Stimulated activated CD8-positive, alpha-beta memory T cell treated with anti-CD3 and anti-CD28 coated beads, Interleukin-4, amount 100 ng/mL, for 4 hours (primary cell): ENCODE measurements at places on chromosomes 7 and 10.

DNA sequence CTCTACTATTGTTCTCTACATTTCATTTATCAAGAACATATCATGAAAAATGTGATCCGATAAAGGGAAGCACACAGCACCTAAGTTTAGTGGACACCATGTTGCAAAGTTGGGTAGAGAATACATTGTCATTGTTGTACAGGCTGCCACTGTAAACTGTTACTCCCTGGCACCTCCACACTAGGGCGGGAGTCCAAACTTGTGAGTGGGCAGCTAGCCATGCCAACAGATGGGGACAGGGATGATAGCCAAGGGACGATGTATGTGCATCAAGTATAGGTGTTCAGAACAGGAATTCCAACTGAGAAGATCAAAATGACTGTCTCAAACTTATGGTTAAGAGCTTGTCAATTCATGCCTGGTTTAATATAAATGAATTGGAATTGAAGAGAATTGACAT, 31.1 kb upstream of the COMMD3 start:
- DNase-seq, result no peak

DNA sequence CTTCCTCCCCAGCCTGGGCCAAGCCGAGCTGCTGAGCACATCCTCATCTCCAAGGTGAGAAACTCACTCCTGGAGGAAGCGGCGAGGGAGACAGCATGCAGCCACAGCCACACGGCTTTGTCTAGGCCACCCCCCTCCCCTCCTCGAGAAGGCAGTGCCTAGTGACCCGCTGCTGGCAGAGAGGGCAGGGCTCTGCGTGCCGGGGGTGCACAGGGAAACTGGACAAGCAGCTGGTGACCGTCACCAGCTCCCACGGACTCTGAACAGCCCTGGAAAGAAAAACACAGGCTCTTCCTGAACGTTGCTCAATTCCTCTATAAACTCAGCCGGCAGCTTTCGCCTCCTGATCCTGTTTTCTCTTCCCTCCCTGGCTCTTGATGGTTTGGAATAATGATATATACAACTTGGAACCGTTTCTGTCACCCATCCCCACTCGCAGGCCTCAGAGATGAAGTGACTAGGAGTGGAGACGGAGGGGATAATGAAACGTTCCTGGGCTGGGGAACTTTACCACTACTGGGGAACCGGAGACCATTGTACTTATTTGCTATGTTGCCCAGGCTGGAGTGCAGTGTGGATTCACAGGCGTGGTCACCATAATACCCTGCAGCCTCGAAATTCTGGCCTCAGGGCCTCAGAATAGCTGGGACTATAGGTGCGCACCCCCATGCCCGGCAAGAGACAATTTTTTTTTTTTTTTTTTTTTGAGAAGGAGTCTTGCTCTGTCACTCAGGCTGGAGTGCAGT, 19.3 kb downstream of the PAPOLB start:
- no peak for DNase-seq

DNA sequence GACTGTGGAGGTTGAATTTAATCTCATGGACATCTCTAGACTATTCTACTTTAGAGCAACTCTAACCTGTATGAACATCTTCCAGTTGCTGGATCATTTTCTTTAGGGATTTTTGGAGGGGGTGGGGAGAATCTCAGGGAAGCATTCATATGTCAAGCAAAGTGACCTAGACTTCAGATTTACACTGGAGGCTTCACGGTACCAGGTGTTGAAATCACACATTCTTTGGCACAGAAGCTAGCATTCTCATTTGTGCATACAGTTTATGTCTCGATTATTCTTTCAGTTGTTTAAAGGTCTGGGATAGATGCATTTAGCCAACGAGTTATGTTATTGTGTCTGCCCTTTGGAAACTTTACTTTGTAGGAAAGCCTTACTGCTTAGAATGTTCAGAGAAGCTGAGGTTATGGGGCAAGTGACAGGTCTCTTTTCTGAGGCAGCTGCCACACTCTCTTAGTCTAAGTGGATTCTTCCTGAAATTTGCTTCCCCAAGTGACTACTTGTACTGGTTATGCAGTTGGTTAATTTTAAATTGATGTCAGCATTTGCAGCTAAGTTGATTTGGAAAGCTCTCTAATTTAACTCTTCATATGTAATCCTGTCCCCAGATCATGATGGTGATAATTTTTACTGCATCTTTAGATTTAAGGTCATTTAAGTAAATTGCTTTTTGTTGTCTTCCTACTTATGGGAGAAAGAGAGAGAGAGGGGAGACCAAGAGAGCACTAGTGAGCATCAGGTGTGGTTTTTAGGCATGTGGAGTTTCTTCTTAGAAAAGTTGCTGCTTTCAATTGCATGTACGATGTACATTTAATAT, 153.8 kb downstream of the PRKG1 start:
- no peak for DNase-seq

DNA sequence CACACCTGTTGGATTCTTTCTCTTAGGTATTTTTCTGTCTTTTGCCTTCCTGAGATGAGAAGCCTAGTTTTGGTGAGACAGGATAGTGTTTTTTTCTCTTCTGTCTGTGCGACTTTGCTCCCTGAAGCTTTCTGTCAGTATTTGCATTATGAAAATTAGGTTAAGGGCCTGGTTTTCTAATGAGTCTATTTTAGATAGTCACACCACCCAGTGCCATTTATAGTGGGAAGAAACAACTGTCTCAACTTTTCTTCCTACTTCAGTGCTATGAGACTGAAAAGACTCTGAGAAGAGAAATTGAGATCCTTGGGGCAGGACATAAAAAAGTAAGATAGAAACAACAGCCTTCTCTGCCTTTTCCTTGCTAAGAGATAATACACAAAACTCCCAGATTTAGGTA, 53.6 kb downstream of the MINPP1 start:
- DNase-seq, result no peak

DNA sequence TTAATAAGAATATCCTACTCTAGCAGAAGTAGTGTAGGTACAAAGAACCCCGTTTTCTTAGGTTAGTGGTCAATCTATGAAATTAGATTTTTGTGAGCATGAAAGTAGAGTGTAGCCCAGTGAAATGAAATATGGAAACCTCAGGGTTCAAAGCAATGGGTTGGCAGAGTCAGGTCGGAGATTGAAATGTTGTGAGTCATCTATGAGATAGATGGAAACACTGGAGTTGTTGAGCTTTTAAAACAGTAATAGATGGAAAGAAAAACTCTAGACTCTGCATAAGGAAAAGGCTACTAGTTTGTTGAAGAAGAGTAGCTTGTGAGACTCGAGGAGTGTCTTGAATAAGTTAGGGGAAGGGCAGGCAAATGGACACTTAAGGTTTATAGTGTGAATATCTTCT, 251.9 kb downstream of the EXOC4 start:
- DNase-seq, result no peak

GRCh38 chr10:133096616-133097269, 9.0 kb downstream of the ADGRA1 start:
- DNase-seq, result no peak

DNA sequence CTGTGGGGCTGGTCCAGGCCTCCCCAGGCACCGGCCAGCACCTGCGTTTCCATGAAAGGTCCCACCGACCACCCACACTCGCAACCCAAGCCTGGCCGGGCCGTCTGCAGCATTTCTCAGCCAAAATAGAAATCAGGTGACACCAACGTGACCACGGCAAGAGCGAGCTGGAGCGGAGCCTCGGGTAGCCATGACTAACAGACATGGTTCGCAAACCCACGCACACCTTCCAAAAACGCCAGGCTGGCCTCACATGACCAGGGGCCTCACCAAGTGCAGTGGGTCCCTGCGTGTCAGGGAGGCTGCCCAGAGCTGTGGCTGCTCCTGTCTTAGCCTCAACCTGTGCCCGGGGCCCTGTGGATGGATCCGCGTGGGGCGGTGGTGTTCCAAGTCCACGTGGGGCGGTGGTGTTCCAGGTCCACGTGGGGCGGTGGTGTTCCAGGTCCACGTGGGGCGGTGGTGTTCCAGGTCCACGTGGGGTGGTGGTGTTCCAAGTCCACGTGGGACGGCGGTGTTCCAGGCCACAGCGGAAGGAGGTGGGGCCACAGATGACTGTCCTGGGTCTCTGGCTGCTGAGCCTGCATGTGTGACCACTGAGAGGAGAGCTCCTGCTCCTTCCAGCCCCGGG, 64.4 kb upstream of the ADGRA1 start:
- no peak for DNase-seq

DNA sequence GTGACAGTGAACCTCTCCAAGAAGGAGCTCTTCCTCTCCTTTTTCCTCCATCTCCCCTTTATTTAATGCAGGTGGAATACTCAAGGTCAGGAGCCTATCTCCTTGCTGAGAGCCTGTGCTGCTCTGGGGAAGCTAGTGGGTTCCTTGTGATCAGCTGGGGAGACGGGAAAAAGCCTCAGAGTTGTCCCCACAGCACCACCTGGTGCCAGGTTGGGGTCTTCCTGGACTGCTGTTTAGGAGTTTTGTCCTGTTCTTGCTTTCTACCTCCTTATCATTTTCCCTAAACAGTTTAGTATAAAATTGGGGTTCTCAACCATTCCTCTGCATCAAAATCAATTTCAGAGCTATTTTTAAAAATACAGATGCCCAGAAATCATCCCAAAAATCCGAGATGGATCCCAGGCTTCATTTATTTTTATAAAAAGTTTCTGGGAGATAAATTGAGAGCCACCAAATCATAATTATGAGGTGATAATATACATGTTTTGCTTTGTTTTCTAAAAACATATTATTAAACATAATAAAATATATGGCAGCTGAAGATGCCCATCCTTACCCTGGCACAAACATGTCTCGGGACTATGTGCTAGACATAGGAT, 44.3 kb downstream of the MACC1 start:
- no peak for DNase-seq

- no peak for DNase-seq
Measured at GRCh38 chr10:88725798-88726197, 19.7 kb downstream of the LIPK start.

GRCh38 chr10:131915484-131915883, 14.7 kb downstream of the PPP2R2D start:
- DNase-seq, result no peak

DNA sequence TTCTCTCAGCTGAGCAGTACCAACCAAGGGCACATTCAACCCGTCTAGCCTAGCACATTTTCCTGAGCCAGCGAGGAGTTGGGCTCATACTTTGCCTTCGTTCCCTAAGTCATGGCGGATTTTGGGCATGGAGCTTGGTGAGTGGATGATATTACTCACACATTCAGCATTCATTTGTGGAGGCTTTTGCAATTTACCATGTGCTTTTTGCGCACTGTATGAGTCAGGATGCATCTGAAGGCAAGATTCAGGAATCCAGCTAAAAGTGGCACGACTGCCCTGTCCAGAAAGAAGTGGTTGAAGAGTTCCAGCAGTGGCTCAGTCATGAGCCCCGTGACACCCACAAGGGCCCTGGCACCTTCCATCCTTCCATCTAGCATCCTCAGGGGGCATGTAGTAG, 24.2 kb upstream of the MGMT start:
- no peak for DNase-seq

- DNase-seq, result no peak
Measured at GRCh38 chr10:123555616-123556015, 110.5 kb upstream of the GPR26 start.

DNA sequence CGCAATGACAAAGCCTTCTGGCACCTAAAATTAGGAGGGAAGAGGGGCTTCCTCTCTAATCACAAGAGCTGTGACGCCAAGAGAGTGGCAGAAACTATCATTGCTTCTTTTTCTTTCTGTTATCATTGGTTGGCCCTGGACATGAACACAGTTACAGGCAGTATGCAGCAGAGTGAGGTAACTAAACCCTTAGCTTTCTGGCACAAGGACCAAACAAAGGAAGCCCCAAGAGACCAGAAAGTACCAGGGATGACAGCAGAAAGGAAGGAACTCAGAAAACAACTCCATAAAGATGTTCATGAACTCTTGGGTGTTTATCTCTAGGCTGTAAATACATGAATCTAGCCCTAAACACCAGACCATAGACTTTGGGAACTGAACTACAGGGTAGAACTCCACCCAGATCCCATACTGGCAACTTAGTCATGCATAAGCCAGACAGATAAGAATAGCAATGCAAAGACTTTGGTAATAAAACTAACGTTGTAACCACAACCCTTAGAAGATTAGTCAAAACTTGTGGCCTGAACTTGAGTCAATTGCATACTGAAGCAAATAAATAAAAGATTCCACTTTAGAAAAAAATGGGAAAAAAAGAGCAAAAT, 195.7 kb upstream of the PTN start:
- DNase-seq, result no peak

- DNase-seq, result no peak
Measured at GRCh38 chr7:139038691-139039090, 2.8 kb upstream of the ZC3HAV1L start.

DNA sequence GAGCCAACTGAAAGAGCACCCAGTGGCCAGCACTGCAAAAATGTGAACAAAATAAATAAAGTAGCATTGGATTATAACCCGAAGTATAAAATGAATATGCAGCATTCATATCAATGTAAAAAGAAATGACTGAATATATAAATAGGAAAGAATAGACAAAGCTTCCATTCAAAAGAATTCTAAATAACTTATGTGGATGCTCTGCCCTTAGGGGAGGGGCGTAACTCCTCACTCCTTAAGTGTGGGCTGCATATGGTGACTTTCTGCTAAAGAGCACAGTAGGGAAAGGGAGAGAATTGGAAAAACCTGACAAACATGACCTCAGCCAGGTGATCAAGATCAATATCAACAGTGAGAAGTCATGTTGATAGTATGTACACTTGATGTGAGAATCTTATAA, 109.9 kb upstream of the DOCK1 start:
- DNase-seq, result no peak

DNA sequence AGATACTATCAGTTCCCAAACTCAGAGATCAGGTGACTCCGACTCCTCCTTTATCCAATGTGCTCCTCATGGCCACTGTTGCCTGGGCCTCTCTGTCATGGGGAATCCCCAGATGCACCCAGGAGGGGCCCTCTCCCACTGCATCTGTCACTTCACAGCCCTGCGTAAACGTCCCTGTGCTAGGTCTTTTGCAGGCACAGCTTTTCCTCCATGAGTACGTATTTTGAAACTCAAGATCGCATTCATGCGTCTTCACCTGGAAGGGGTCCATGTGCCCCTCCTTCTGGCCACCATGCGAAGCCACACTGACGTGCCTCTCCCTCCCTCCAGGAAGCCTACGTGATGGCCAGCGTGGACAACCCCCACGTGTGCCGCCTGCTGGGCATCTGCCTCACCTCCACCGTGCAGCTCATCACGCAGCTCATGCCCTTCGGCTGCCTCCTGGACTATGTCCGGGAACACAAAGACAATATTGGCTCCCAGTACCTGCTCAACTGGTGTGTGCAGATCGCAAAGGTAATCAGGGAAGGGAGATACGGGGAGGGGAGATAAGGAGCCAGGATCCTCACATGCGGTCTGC, 162.2 kb downstream of the EGFR start:
- DNase-seq, result no peak
